Kasumi-1 (cell line): ENCODE measurements at places on chromosomes 4 and X.

- no peak for DNase-seq
These were observed 233.0 kb upstream of the CLNK start for GRCh38 chr4:10917566-10917965.

GRCh38 chr4:123661080-123661737 is 264.6 kb downstream of the SPRY1 start:
- DNase-seq, result peak; percentile 45

GRCh38 chr4:56757261-56757746 is 64.2 kb downstream of the SPINK2 start:
- no peak for DNase-seq

GRCh38 chrX:40140706-40141499 is 43.1 kb upstream of the BCOR start:
- DNase-seq, result no peak

- DNase-seq, result peak; percentile 73
These were observed 148.9 kb downstream of the ADAM29 start for GRCh38 chr4:175066923-175067627.

- DNase-seq, result no peak
These were observed 20.7 kb downstream of the PRKG2 start for GRCh38 chr4:81194286-81194685.

- no peak for DNase-seq
These were observed 323.5 kb downstream of the PTTG2 start for GRCh38 chr4:38283724-38284123.

GRCh38 chr4:29521281-29521680 is 1198.9 kb upstream of the PCDH7 start:
- DNase-seq, result no peak

DNA sequence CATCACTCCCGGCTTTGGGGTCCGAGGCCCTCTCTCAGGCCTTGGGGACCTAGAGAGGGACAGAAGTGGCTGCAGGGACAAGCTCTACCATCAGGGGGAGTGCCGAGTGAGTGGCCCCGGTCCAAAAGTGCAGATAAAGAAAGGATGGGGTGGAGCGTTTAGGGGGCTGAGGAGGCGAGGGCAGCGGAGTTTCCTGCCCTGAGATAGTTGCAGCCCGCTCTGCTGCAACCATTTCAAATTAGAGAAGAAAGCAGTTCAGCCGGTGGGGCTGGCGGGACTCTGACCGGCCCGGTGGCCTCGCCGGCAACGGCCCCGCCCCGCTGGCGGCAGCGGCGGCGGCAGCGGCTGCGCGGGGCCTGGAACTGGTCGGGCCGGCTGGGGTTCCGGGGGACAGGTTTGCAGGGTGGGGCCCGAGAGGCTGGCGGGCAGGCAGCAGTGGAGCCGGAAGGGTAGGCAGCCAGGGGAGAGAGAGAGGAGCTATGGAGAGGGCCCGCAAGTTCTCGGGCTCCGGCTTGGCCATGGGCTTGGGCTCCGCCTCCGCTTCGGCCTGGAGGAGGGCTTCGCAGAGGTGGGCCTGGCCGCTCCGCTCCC is 7.6 kb downstream of the DLG3 start:
- peak; percentile 27 for DNase-seq

DNA sequence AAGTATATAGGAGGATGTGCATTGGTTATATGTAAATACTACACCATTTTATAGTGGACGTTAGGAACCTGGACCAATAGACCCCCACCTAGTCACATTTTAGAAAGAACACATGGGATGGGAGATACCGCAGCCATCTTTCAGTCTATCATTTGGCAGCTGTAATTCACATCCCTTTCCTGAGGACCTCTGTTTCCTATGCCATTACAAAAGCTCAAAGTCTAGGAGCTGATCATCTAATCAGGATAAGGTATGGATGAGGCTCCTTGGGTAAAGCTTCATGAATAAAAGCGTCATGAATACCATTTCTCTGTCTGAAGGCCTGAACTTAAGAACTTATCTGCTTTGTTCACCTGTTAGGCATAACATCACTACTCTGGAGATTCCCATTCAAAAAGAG is 31.1 kb downstream of the OCIAD1 start:
- DNase-seq, result no peak

DNA sequence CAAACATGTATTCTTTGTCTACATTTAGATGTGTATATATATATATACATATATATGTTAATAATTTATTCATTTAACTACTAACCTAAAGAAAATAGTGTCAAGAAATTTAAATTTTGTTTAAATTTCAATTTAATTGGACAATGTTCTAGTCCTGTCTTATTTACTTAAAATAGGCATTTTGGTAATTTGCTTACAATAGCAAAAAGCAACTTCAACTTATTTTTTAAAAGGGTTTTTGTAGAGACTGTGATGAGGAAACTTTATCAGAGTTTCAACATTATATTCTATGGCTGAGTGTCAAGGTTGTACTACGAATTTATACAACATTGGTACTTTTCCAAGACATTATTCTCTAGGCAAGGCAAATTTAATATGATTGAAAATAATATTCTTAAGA is 212.0 kb upstream of the ARSJ start:
- DNase-seq, result no peak

DNA sequence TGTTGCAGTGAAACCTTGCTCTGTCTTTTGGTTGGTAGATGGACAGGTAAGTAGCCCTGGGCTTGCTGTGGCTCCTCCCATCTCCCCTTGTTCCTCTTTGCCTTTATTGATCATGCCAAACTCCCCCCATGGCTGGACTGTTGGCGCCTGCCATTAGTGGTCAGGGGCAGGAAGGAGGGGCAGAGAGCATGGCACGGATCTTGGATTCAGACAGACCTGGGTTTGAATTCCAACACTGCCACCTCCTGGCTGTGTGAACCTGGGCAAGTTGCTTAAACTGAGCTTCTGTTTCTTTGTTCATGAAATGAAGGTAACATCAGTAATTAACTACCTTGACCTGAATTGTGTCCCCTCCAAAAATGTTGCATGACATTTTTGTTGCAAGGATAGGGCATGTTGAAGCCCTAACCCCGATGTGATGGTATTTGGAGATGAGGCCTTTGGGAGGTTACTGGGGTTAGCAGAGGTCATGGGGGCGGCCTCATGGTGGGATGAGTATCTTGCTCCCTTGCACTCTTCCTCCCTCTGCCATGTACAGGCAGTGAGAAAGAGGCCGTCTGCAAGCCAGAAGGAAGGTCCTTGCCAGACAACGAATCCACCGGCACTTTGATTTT is 6.0 kb downstream of the SLC2A9 start:
- peak; percentile 64 for DNase-seq

GRCh38 chr4:123930996-123931395 is 534.4 kb downstream of the SPRY1 start:
- DNase-seq, result no peak

DNA sequence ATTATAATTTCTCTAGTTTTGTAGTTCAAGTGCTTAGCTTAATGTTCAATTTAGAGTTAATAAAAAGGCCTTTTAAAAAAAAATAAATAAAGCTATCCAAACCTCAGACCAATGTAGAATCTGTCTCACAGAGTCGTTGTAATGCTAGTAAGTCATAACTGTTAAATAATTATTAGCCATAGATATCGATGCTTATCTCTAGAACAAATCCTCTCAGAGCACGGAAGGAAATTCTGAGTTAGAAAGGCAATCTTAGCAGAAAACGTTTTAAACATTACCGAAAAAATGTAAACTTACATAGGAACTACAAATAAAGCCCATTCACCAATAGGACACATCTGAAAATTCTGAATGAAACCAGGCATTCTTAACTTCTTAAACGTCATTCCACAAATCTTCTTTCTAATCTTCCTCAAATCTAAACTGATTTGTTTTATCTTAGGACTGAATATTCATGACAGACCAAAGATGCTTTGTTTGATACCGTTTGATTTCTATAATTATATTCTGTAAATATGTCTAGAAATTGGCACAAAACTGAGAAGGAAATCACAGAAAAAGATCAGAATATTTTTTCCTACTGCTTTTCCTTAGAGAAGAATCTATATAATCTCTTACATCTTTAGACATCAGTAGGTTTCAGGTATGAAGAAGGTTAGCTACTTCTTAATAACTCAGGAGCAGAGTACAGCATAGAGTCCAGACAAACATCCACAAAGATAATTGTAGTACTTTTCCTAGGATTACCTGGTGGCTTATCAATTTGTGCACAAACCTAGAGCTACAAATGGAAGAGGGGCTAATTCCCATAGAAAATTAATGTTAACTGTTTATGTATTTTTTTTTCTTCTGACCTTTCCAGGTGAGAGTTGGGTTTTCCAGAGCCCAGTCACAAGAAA is 140.7 kb downstream of the BTC start:
- DNase-seq, result no peak

GRCh38 chr4:7214359-7214758 is 22.0 kb downstream of the SORCS2 start:
- no peak for DNase-seq

DNA sequence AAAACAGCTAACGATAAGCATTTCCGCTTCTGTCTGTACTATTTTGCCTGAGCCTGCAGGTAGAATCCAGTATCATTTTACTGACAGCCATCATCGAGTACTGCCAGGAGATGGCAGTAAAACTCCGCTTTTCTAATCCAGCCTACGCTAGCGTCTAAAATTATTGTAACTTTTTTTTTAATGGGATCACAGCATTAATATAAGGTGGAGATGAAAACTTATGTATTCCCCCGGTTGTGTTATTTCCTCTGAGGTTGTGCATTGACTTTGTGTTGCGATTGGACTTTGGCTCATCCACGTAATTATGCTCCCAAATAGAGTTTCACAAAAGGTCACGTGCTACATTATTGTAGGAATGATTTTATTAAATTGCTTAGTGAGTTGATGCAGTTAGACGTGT is 248.1 kb downstream of the C4orf33 start:
- peak; percentile 70 for DNase-seq

GRCh38 chr4:130738233-130738632 is 1642.3 kb downstream of the C4orf33 start:
- no peak for DNase-seq

DNA sequence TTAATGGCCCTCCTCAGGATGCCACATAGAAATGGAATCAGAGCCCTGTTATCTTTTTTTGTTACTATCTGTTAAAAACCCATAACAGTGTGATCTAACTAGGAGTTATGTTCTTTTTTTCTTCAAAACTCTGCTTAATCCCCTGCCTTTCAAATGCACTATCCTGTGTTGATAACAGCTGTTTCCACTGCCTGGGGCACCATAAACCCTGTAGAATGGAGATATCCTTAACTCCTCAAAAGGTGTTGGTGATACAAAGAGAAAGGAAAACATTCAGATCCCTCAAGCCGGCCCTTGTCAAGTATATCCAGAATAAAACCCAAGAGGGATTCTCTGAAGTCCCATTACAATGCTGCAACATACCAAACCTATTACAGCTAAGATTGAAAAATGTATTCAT is 108.6 kb downstream of the ACTRT1 start:
- DNase-seq, result no peak

- DNase-seq, result no peak
These were observed 12.5 kb downstream of the ZBTB33 start for GRCh38 chrX:120262859-120263708.

- DNase-seq, result peak; percentile 5
These were observed 777 bp upstream of the WDFY3 start for GRCh38 chr4:84967243-84967690.

GRCh38 chrX:118182025-118182424 is 65.4 kb upstream of the KLHL13 start:
- no peak for DNase-seq

DNA sequence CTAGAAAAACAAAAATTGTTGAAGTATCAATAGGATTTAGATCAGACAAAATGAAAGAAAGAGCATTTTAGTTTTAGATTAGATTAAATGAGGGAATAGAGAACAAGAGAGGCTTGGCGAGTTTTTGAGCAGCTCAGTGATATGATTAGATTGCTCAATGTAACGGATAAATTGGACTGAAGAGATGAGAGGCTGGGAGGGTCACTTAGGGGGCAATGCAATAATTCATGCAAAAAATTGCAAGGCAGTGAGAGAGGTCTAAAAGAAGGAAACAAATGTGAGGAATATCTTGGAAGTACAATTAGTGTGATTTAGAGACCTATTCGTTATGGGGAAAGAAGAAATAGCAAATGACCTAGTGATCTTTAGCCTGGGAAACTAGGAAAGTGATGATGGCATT is 50.3 kb upstream of the BMP3 start:
- no peak for DNase-seq

- DNase-seq, result no peak
These were observed 96.3 kb downstream of the ZNF827 start for GRCh38 chr4:145842224-145842887.

- DNase-seq, result no peak
These were observed 71.8 kb downstream of the AFAP1 start for GRCh38 chr4:7867701-7868435.

- DNase-seq, result no peak
These were observed 9.5 kb downstream of the IDS start for GRCh38 chrX:149495573-149496071.

DNA sequence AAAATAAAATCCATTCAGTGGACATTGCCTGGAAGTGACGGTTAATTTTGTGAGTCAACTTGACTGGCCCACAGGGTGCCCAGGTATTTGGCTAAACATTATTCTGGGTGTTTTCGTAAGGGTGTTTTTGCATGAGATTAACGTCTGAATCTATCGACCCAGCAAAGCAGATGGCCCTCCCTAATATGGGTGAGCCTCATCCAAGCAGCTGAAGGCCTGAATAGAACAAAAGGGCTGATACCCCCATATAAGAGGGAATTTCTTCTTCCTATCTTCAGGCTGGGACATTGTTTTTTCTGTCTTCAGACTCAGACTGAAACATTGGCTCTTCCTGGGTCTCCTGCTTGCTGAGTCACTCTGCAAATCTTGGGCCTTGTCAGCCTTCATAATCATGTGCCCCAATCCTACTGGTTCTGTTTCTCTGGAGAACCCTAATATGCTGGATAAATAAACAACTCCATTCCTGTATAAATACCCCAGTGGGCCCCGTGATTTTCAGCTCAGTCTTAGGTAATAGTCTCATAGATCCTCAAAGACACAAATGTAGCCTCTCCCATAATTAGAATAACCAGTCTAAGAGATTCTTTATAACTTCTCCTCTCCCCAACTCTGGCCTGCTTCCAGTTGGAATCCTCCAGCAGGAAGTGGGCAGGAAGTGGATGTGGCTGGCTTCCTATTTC is 33.1 kb upstream of the DDX3X start:
- DNase-seq, result peak; percentile 25

DNA sequence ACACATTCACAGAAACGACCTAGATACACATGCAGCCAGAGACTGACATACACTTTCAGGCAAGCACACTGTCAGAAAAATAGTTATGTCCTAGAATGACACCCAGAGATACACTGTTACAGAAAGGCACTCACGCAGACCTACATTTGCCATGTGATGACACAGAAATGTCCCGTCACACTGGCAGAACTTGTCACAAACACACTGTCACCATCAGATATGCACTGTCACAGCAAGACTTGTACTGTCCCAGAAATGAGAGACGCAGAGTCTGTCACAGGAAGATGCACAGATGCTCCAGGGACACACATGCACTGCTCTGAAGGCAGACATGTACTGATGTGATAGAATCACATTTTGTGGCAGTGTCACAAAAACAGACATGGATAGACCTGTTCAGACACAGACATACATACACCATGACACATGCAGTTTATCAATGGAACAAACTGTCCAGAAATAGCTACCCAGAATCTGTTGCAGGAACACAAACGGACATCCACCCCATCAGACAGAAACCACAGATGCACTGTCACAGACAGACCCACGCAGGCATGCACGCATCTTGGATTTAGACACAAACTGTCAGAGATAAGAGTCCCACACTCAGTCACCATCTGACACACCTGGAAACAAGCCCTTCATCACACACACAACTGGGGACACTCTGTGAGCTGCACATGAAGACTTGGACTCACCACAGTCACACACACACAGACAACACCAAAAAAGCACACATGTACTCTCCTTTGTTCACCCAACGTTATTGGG is 1.3 kb upstream of the PIM2 start:
- no peak for DNase-seq
